ENCODE measurements at places on chromosomes 7 and 10.

- no peak for DNase-seq
These were observed 41.0 kb upstream of the TSPAN12 start for GRCh38 chr7:120898715-120899499.

- DNase-seq, result no peak
These were observed 51.7 kb upstream of the SORCS3 start for GRCh38 chr10:104589431-104589830.

DNA sequence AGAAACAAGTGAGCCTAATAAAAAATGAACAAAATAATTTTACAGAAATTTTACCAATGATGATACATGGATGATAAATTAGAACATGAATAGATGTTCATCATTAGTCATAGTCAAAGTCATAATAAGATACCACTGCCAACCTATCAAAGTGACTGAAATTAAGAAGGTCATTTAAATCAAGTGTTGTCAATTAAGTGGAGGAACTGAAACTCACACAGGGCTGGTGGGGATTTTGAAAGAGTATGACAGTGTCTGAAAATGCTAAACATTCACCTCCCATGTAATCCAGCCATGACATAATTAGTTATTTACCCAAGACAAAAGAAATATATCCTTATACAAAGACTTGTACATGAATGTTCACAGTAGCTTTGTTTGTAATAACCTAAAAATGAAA lies 57.1 kb upstream of the DYNC1I1 start:
- DNase-seq, result no peak

DNA sequence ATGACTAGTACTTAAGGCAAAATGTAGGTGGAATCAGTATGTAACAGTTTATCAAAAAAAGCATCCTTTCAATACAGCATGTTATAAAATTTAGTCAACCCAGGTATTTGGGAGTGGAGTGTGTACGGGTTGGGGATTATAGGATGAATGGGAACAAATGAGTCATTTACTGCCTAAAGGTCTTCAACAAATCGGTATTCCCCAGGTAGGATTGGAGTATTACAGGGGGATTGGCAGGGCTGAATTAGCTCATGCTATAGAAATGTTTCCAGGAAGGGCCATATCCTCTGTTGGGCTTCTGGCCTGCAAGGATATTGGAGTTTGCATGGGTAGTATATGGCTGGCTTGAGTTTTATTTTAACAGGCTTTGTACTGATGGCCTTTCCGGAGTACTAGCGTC lies 723.7 kb downstream of the SORCS1 start:
- no peak for DNase-seq

- DNase-seq, result no peak
These were observed 6.4 kb upstream of the IGFBP1 start for GRCh38 chr7:45881759-45882464.

DNA sequence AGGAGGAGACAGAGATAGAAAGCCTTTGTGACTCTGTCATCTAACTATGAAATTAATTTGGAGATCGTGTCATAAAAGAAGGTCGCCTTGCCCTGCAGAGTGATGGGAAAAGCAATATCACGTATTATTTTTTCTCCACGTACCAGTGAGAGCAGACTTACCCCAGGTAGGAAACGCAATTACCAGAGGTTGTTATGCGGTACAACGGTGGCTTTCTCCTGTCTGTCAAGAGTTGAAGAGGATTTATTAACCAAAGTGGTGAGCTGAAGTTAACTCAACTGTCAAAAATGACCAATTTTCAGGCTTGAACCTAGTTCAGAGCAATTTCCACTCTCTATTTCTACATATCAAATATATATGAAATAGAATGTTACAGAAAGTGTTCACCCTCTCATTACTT lies 282.6 kb upstream of the PFKP start:
- no peak for DNase-seq

DNA sequence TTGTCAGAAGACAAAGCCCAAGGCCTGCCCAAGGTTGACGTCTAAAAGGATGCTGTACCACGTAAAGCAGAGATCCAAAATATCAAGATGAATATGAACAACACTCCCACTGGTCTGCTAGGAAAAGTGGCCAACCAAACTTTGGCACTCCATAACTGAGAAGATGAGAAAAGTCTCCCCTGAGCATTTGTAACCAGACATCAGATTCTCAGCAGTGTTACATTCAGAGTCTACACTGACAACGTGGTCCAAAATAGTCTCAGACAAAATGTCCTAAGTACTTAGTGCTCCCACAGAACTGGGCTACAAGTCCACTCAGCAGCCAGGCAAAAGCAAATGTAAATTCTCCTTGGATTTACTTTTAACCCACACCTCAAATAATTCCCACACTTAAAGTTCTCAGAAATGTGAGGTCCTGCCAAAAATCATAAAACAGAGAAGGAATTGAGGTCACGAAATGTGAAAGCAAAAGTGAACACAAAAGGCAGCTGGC lies 185.1 kb upstream of the NOBOX start:
- DNase-seq, result no peak

DNA sequence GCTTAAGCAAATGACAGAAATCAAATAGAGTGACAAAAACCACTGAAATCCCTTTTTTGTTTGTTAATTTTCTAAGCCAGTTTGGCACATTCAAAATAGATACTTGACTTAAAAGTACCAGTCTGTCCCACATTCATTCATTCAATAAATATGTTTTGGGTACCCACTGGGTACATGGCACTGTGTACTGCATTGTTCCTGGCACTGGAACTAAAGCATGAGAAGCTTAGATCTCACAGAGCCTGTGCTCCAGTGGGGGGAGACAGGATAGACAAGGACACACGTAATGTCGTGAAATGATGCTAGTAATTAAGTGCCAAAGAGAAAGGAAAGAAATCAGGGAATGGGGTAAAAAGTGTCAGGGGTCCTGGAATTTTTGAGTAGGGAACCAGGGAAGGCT lies 13.0 kb downstream of the MTURN start:
- no peak for DNase-seq

DNA sequence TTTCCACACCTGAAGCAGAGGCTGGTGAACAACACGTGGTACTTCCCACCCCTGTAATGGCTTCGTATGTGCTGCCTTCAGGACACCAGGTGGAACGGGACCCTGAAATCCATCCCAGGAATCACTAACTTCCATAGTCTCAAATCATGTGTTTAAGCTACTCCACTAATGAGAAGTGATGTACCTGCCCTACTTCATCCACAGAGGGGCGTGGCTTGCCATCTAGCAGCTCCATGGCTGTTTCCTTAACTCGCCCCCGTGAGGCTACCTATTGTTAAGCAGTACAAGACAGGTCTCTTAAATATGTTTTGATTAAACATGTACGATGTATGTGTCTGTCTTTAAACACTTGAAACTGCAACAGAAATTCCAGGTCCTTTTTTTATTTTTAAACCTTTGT lies 31.8 kb downstream of the ARL3 start:
- DNase-seq, result no peak

GRCh38 chr10:114715171-114715670 lies 57.1 kb upstream of the ABLIM1 start:
- DNase-seq, result no peak

- no peak for DNase-seq
These were observed 4.6 kb upstream of the TWIST1 start for GRCh38 chr7:19121977-19122588.

- no peak for DNase-seq
These were observed 126.2 kb downstream of the CCNY start for GRCh38 chr10:35462491-35462934.
